BE2C (cell line): ENCODE measurements at places on chromosomes 12 and 14.

- DNase-seq = no peak
Measured at GRCh38 chr14:93941293-93941910, 14.3 kb downstream of the FAM181A start.

DNA sequence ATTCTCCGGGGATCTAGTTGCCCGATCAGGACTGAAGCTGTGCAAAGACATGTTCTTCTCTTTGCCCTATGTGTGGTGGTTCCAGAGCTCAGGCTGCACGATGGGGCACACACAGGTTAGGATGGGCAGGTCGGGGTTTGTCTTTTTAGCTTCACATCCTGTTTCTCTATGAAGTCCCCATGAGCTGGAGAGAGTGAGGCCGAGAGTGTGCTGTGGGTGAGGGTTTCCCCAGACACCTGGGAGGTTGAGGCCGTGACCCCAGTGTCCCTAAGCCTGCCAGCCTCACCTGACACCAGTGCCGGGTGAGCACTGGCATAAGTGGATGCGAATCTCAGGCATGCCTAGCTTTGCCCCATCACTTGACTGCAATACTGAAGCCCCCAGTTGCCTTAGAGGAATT lies 32.9 kb upstream of the IGF1 start:
- DNase-seq = no peak

GRCh38 chr14:105203057-105203531 lies 22.0 kb upstream of the NUDT14 start:
- peak; percentile 86 for DNase-seq

GRCh38 chr14:51317373-51317772 lies 77.3 kb downstream of the TMX1 start:
- no peak for DNase-seq

GRCh38 chr12:33669349-33669748 lies 229.7 kb upstream of the SYT10 start:
- DNase-seq = no peak

GRCh38 chr14:37601865-37602264 lies 6.4 kb downstream of the TTC6 start:
- DNase-seq = no peak

- no peak for DNase-seq
Measured at GRCh38 chr14:94702629-94703028, 67.3 kb downstream of the GSC start.

DNA sequence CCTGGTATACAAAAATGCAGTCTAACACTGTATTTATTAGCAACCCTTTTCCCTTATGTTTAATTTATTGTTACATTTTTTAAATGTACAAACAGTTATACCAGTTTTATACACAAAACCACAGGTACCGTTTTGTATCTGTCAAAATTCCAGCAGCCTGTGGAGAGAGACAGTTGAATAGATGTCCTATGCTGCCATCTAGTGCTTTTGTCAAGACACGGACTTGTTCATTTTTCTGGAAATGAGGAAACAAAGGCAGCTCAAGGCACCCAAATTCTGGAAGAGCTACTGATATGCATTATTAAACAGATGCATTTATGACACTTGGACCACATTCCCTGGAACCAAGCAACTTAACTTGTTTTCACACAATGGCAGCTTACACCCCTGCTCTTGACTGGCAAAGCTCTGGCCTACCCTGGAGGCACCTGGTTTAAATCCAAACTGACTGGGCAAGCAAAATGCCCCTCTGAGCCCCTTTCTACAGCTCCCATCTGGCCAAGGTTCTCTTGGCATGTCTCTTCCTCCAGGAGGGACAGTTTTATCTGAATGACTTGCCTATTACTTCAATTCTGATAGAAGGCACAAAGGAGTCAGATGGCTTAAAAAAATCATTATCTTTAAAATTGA lies 286.9 kb upstream of the PRKD1 start:
- peak; percentile 8 for DNase-seq

DNA sequence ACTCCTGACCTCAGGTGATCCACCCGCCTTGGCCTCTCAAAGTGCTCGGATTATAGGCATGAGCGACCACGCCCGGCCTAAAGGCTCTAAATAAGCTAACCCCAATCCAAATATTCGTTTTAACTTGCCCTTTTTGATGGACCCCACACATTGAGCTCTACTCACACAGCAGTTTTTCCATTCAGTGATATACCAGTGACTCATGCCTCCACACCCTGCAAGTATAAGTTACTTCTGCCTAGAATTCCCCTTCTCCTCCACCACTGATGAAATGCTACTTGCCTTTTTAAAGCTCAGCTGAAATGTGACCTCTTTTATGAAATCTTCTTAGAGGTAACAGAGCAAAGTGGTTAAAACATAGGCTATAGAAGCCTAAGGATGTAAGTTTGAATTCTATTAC lies 68.8 kb downstream of the EXOC5 start:
- no peak for DNase-seq

GRCh38 chr14:70144046-70144445 lies 44.7 kb downstream of the SLC8A3 start:
- DNase-seq = no peak

DNA sequence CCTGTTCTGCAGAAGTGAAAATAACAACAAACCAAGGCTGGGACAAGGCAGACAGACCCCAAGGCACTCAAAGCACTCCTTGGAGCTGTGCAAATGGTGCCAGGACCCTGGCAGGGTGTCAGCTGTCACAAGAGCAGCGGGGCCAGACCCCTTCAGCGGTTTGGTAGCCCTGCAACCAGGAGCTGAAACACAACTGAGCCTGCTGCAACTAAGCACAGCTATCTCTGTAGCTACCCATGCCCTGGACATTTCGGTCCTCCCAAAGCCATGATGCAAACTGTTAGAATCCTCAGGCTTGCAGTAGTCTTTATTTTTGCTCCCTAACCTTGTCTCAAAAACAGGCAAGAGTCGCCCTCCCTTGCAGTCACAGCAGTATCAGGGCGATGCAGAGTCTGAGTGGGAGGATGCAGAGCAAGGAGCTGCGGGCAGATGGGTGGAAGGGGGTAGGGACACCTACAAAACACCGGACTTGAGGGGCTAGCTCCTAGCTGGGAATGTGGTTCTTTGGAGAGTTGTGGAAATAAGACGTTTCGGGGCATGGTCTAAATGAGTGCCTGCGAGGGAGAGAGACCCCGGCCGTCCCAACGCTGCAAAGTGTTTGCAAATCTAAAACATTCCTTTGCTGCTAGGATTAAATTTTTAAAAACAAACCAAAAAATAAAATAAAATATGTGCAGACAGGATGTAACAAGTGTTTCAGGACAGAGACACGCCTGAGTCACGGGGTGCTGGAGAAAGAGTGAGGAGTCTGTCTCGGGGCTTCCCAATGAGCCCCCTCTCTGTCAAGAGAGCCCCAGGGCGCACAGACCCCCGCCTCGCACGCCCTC lies 1.0 kb downstream of the NUAK1 start:
- DNase-seq = no peak
